ENCODE measurements at places on chromosomes 12 and 14.

- peak; percentile 78 for DNase-seq
These were observed 645 bp downstream of the FOXA1 start for GRCh38 chr14:37594238-37594970.

DNA sequence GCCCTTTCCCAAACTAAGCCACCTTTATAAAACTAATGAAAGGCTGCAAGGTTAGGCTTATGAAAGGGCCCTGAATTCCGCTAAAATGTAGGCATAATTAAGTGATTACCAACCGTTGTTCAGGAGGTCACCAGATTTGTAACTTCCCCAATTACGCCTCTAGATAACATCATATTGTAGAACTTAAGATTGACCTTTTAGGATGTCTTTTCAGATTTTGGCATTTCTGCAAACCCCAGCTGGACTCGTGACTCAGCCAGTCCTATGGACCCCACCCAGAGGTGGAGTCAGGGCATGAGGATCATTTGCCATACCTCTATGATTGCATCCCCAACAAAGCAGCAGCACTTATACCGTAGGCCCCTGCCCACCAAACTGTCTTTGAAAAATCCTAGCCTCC lies 3.7 kb upstream of the LPCAT3 start:
- no peak for DNase-seq

GRCh38 chr12:67986632-67987031 lies 2.6 kb upstream of the IFNG-AS1 start:
- no peak for DNase-seq

- no peak for DNase-seq
These were observed 181.1 kb downstream of the ESR2 start for GRCh38 chr14:64112867-64113678.

- no peak for DNase-seq
These were observed 51.2 kb downstream of the IRAK3 start for GRCh38 chr12:66240096-66240820.

- DNase-seq: no peak
These were observed 27.5 kb upstream of the MDM1 start for GRCh38 chr12:68359674-68360073.

DNA sequence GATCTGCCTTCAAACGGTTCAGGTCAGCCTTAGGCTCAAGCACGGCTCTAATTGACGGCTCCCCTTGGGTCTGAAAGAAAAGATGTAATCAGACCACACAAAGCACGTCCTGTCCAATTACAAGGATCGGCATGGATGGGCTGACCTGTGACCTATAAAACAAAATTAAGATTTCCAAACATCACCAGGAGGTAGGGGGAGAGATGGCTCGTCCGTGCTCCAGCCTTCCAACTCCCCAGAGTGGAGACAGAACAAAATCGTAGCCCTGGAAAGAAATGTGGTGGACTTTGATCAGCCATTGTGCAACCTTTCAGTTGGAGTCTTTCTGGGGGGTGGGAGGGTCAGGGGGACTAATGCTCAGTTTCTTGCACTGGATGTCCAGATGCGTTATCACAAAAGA lies 226.6 kb upstream of the DIO3 start:
- no peak for DNase-seq

GRCh38 chr12:113170926-113171325 lies 14.4 kb downstream of the DDX54 start:
- DNase-seq: no peak

DNA sequence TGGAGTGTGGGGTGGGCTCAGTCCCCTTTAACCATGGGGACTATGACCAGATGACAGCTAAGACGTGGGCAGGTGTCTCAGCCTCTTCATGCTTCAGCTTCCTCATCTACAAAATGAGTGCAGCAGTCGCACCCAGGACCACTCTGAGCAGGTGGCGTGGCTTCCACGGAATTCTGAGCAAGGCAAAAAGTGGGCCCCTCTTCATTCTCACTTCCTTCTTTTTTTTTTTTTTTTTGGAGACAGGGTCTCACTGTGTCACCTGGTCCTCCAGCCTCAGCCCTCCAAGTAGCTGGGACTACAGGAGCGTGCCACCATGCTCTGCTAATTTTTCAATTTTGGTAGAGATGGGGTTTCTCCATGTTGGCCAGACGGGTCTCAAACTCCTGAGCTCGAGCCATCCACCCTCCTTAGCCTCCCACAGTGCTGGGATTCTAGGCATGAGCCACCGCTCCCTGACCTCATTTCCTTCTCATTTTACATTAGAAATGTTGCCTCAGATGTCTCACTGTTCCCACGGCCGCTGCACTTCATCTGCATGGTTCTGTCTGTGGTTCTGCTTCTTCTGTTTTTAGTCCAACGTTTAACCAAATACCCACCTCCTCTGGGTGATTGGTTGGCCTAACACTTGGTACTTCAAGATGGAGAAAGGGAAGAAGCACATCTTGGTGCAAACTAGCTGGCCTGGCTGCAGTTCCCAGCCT lies 41.3 kb upstream of the BCL7A start:
- DNase-seq: peak; percentile 42

DNA sequence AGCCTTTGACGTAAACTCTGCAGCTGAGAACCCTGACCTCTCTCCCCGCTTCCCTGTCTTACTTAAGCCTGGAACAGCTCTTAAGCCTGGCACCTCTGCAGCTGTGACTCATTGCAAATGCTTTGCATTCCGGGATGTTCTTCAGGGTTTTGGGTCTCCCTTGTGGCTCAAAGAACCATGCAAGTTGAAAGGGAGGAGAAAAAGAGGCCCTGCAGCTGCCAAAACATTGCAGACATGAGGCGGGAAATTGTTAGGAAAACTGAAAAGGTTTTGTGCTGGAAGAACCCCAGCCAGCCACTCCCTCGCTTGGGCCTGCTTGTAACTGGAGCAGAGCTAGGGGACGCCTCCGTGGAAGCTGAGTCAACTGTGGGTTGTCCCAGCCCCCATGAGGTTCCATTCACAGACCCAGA lies 60.2 kb upstream of the FERMT2 start:
- peak; percentile 99 for DNase-seq

- peak; percentile 32 for DNase-seq
These were observed 23.0 kb upstream of the EIF2B2 start for GRCh38 chr14:74979442-74980397.

- DNase-seq: no peak
These were observed 7.7 kb downstream of the TDP1 start for GRCh38 chr14:89963288-89963978.

GRCh38 chr12:113142886-113143332 lies 6.6 kb upstream of the CFAP73 start:
- no peak for DNase-seq

- no peak for DNase-seq
These were observed 83.0 kb downstream of the TTC7B start for GRCh38 chr14:90733139-90733808.

- no peak for DNase-seq
These were observed 115.2 kb downstream of the BMP4 start for GRCh38 chr14:53841109-53842099.

DNA sequence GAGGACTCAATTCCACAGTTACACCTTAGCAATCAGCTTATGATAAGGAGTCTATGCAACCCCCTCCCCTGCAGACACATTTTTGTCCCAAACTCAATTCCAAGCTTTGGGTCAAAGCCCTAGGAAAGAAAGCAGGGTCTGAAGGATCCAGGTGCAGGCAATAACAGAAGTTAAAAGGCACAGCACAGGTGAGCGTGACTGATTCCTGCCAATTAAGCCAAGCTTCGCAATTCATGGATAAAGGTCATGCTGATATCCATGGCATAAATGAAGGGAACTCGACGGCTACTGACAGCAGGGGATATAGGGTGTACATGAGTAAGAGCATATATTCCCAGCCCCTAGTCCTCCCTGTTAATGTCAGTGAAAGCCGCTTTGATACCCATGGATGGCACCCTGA lies 39.3 kb downstream of the C12orf56 start:
- DNase-seq: no peak

DNA sequence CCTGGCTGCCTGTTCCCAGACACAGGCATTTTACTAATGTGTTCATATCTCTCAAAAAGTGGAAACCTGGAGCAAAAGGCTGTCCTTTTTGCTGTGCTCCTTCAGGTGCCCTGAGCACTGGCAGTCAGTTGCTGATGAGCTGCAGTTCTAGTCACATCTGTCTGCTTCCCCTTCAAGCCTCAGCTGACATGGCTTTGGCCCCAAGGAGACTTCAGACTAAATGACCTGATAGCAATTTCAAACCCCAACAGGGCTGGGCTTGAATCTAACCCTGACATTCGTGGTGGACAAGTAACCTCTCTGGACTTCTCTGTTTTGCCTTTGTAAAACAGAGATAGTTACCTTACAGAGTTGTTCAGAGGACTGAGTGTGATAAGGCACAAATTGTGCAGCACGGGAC lies 5.7 kb downstream of the SERPINA9 start:
- DNase-seq: no peak

GRCh38 chr12:91105807-91106206 lies 5.5 kb downstream of the LUM start:
- peak; percentile 63 for DNase-seq

DNA sequence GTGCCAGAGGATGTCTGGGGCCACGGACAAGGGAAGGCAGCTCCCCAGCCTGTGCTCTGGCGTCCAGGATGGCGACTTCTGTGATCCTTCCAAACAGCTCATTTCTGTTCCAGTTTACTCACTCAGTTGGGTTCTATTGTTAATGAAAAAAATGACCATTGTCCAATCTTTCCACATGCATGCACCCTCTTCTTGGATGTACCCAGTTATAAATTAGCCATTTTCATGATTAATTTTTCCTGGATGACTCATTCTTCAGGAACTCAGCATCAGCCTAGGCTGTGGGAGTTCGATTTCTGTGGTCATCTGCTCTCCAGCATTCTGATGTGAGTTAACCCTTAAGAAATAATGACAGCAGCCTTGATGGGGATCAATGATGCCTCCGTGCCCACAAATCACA lies 926.8 kb downstream of the BCL11B start:
- DNase-seq: peak; percentile 5

GRCh38 chr12:123273166-123273565 lies 1.5 kb upstream of the CDK2AP1 start:
- no peak for DNase-seq

DNA sequence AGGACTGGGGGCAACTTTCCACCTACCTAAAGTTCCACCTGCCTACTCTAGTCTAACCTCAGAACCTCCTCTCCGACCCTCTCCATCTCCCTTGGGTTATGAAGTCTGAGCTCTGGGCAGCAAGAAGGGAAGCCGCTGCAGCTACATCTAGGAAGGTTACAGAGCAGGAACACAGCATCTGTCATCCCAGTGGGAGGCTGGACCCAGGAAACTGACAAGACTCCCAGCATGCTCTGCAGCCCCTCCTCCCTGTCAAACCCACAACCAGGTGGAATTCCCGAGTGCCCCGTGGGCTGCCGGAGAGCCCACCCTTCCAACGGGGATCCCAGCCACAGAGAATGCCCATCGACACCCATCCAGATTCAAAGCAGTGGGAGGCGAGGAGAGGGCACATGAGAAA lies 2.1 kb downstream of the TESC start:
- DNase-seq: no peak

- no peak for DNase-seq
These were observed 713 bp upstream of the FBXL14 start for GRCh38 chr12:1595026-1595561.

GRCh38 chr14:93723001-93723400 lies 65.3 kb downstream of the PRIMA1 start:
- DNase-seq: no peak

DNA sequence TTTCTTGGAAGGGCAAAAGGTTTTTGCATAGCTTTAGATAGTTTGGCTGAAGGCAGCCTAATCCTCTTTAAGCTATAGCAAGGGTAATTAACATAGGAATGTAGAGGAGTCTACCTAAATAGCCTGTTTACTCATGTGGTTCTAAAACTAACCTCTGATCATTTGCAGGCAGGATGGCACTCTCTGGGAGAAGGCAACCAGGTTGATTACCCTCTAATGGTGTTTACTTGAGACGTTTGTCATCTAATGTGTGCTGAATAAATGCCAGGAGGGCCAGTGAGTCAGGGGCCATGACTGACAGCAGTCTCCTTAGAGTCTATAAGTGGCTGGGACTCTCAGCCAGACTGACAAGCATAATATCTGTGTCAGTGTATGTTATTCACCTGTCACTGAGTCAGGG lies 286.4 kb downstream of the PCNX1 start:
- no peak for DNase-seq

- no peak for DNase-seq
These were observed 7.9 kb downstream of the FOXN3 start for GRCh38 chr14:89408907-89409700.

GRCh38 chr12:57195611-57196371 lies 20.8 kb upstream of the NXPH4 start:
- no peak for DNase-seq

DNA sequence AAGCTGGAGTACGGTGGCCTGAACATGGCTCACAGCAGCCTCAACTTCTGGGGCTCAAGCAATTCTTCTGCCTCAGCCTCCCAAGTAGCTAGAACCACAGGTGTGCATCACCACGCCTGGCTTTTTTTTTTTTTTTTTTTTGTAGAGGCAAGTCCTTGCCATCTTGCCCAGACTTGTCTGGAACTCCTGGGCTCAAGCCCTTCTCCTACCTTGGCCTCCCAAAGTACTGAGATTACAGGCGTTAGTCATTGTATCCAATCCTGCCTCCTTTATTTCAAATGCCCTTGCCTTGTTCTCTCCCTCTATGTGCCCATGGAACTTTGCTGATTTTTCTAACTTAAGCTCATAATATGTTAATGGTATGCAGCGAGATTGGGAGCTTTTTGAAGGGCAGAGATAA lies 49.2 kb upstream of the PRICKLE1 start:
- DNase-seq: no peak

DNA sequence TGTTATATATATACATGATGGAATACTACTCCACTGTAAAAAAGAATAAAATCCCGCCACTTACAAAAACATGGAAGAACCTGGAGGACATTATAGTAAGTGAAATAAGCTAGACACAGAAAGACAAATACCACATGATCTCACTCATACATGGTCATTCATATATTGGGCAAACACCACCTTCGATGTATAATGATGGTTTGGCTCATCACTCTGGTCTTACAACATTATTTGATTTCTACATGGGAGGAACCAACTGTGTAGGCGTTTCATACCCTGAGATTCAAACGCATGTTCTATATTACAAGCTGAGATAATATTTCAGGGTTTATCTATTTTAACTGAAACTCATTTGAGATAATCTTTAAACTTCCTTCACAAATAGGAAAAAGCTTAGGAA lies 48.3 kb downstream of the ABCD2 start:
- no peak for DNase-seq

GRCh38 chr14:68896132-68896531 lies 83.0 kb downstream of the ACTN1 start:
- no peak for DNase-seq

DNA sequence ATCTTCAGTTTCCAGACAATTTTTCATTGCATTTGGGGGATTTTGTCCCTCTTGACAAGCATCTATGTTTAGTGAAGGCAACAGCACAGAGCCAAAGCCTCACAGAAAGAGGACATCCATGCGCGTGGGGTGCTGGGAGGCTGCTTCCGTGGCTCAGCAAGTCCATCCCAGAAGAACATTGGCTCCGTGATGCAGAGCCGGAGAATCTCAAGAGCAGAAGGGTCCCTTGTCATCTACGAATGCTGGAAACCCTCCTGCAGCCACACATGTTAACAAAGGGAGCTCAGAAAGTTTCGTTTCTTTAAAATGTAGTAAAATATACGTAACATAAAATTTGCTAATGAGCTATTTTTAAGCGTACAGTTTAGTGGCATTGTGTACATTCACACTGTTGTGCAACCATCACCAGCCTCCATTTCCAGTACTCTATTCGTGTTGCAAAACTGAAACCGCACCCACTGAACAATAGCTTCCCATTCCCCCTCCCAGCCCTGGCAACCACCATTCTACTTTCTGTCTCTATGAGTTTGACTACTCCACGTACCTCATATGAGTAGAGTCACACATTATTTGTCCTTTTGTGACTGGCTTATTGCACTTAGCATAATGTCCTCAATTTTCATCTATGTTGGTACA lies 185.9 kb downstream of the TTC7B start:
- DNase-seq: no peak

- no peak for DNase-seq
These were observed 18.8 kb upstream of the RCOR1 start for GRCh38 chr14:102573591-102574046.

Measured in fibroblast of skin of back (primary cell).